Esophagus squamous epithelium (tissue), 5 donors: ENCODE measurements at places on chromosomes 5 and 9.

DNA sequence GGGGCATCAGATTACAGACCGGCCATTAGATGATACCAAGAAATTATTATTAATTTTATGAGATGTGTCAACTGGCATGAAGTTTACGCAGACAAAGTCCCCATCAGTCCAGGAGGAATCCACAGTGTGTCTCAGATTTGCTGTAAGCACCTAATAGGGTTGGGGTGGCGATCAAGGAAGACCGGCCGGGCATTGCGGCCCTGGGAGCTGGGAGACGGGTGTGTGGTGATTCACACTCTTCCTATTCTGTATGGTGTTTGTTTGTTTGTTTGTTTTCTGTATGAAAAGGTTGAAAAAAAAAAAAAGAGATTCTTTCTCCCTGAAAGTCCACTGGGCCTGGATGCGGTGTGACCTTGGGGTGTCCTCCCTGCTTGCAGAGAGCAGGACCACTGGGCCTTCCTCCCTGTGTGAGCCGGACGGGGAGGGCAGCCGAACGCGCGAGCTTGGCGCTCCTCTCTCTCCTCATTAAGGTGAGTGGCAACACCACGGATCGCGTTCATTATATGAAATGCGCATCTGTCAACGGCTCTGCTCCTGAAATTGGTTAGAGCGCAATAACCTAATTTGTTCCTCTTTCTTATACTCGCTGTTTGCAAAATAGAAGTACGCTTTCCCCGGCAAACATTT lies 15.1 kb downstream of the RASGEF1C start:
- no peak for DNase-seq

DNA sequence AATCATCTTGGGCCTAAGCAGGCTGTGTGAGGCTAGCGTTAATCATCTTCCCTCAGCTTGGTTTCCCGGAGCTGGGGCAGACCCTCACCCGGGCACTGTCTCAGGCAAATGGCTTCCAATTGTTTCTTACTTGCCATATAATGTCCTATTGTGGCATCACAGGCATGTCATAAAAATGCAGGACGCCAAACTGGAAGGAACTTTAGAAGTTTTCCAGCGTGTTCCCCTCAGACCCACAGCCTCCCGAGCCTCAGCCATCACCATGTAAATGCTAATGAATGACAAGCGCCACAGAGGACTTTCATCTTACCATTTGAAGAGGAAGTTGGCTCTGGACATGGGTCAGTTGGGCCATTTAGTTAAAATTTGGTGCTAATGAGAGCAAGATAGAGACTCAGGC lies 143.0 kb upstream of the IRX1 start:
- DNase-seq: no peak

DNA sequence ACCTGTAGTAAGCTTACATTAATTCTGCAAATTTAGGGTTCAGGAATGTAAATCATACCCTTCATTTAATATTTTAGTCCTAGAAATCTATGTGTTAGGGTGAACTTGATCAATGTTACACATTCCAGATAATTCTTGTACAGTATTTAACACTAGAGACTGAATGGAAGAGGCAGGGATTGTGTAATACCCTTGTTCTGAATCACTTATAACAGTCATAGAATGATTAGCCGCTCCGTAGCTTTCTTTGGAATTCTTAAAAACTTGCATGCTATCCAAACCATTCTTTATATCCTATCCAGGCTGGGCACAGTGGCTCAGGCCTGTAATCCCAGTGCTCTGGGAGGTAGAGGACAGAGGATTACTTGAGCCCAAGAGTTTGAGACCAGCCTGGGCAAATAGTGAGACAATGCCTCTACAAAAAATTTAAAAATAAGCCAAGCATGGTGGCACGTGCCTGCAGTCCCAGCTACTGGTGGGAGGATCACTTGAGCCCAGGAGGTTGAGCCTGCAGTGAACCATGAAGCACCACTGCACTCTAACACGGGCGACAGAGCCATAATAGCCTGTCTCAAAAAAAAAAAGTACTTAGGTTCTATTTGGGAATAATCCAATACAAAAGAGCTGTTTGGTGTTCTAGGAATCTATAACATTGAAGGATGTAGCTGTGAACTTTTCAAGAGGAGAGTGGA lies 8.3 kb downstream of the ZNF483 start:
- DNase-seq: no peak

- no peak for DNase-seq
Measured at GRCh38 chr5:127373858-127374491, 83.4 kb downstream of the MEGF10 start.

GRCh38 chr5:88045165-88045564 lies 223.5 kb downstream of the TMEM161B start:
- no peak for DNase-seq

- DNase-seq: no peak
Measured at GRCh38 chr9:87579781-87580541, 82.3 kb downstream of the DAPK1 start.

GRCh38 chr9:131407717-131408195 lies 13.9 kb downstream of the PRRC2B start:
- no peak for DNase-seq

DNA sequence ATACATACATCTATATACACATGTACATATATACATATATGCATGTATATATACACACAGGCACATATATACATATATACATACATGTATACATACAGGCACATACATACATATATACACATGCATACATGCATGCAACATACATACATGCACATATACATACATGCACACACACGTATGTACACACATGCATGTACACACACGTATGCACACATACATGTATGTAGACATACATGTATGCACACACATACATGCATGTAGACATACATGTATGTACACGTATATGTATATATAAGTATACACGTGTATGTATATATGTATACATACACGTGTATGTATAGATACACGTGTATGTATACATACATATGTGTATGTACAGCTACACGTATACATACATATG lies 617.0 kb downstream of the RAB3C start:
- DNase-seq: no peak
